Activated B cell treated with CpG ODN at 0.5 μM for 24 hours (primary cell): ENCODE measurements at places on chromosomes 11 and 22.
A peak's percentile ranks its signal among the peaks of the same experiment; 100 is the strongest.

- DNase-seq: peak; percentile 17
- peak overlapping the region; percentile 78 for H3K4me3 ChIP-seq
- H3K36me3 ChIP-seq: peaks cover 38% of the 10 kb centered on the region
- no peaks in the 10 kb centered on the region for H3K27me3 ChIP-seq
- H3K4me1 ChIP-seq: peaks cover 77% of the 10 kb centered on the region
- H3K27ac ChIP-seq: peak overlapping the region; percentile 97
These were observed 663 bp upstream of the LARGE2 start for GRCh38 chr11:45921561-45922424.

DNA sequence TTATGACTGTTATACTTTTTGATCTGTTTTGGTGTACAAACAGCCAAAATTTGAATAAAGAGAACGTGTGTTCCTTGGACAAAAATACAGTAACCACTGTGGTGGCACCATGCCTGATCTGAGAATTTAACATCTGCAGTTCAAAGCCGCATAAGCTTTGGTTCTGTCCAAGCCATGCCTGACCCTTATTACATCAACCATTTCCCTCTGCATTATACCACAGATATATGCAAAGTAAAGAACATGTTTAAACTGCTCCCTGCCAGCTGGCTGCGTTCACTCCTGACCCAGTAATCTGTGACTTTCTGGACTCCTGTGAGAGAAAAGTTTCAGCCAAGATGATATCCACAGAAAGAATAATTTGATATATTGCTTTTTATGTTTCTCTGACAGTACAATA lies 890.5 kb upstream of the ANO3 start:
- DNase-seq: no peak
- H3K4me3 ChIP-seq: no peak overlapping the region
- no peaks in the 10 kb centered on the region for H3K4me1 ChIP-seq
- no peaks in the 10 kb centered on the region for H3K36me3 ChIP-seq

DNA sequence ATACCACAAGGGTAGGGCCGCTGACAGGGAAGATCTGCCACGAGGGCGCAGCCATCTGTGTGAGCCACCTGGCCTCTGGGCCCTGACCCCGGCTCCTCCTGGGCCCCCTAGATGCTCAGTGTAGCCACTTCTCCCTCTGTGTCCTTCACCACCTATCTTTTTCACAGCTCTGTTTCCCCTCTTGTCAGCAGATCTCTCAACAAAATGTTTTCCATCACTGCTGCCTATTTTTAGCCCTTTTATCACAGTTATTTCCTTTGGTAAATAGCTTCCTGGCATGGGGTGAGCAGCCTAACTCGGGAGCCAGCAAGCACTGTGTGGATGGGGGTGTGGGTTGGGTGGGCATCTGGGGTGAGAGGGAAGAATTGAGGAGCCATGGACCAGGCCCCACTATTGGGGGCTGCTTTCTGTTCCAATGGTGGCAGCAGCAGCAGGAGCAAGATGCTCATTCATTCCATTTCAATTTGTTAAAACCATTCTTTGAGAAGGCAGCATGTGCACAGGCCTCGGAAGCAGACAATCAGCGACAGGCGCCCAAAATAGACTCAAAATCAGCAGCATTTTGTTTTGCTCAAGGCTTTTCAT lies 135.2 kb upstream of the NAV2 start:
- no peak overlapping the region for H3K27ac ChIP-seq
- H3K4me1 ChIP-seq: no peaks in the 10 kb centered on the region
- H3K27me3 ChIP-seq: no peaks in the 10 kb centered on the region
- no peak overlapping the region for H3K4me3 ChIP-seq
- no peaks in the 10 kb centered on the region for H3K36me3 ChIP-seq

DNA sequence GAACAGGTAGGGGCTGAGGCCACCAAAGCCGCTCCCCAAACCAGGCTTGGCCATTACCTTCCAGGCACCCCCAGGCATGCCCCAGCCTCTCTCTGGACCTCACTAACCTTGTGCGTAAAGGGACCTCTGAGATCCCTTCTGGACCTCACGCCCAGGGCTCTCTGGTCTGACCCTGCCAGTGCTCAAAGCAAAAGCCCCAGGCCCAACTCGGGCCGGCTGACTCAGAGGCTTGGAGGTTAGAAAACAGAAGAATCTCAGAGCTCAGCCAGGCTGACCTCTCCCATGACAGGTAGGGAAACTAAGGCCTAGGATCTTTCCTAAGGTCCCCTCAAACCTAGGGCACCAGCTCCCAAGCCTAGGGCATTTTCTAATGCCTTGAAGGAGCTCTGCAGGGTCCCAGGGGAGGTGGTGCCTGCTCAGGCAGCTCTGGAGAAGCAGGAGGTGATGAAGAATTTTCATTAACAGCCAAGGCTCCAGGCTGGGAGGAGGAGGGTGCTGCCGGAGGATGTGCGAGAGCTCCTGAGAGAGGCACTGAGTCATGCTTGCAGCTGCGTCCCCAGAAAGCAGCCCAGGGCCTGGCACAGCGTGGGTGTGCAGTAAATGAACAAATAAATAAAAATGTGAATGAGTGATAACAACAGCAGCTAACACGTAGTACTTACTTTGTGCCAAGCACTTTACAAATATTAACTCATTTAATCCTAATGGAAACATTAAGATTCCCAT lies 25.6 kb downstream of the ARRB1 start:
- peaks cover 6% of the 10 kb centered on the region for H3K4me1 ChIP-seq
- H3K27ac ChIP-seq: no peak overlapping the region
- no peak overlapping the region for H3K4me3 ChIP-seq
- DNase-seq: no peak
- no peaks in the 10 kb centered on the region for H3K27me3 ChIP-seq

- peak overlapping the region; percentile 69 for H3K27ac ChIP-seq
- no peak for DNase-seq
- H3K36me3 ChIP-seq: peaks cover 2% of the 10 kb centered on the region
- peak overlapping the region; percentile 41 for H3K4me3 ChIP-seq
These were observed 68.3 kb downstream of the DDIAS start for GRCh38 chr11:82969811-82970210.

- DNase-seq: no peak
- H3K27ac ChIP-seq: no peak overlapping the region
- H3K36me3 ChIP-seq: peaks cover 10% of the 10 kb centered on the region
- H3K4me3 ChIP-seq: no peak overlapping the region
These were observed 15.1 kb upstream of the RGL4 start for GRCh38 chr22:23675502-23676415.

DNA sequence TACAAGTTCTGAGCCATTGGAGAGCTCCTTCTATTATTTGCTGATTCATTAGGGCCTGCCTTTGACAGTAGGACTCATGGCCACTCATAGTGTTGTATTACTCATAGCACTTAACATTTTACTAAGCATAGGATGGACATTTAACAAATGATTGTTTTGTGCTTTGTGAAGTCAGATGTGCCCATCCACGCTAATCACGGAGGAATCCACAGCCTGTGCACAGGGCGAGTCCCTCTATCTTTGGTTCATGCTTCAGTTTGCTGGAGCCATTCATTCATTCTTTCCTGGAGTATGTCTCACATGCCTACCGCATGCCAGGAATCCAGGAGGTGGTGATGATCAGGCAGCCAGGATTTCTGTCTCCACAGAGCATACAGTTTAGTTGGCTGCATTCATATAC lies 254.1 kb downstream of the NTM start:
- no peak for DNase-seq
- H3K4me1 ChIP-seq: no peaks in the 10 kb centered on the region
- H3K36me3 ChIP-seq: no peaks in the 10 kb centered on the region
- no peak overlapping the region for H3K27ac ChIP-seq
- peaks cover 8% of the 10 kb centered on the region for H3K27me3 ChIP-seq
- no peak overlapping the region for H3K4me3 ChIP-seq
